NCI-H1105 (cell line): ENCODE measurements at places on chromosomes 6 and 20.

GRCh38 chr6:130838250-130838860 lies 11.1 kb downstream of the SMLR1 start:
- no peak for DNase-seq

DNA sequence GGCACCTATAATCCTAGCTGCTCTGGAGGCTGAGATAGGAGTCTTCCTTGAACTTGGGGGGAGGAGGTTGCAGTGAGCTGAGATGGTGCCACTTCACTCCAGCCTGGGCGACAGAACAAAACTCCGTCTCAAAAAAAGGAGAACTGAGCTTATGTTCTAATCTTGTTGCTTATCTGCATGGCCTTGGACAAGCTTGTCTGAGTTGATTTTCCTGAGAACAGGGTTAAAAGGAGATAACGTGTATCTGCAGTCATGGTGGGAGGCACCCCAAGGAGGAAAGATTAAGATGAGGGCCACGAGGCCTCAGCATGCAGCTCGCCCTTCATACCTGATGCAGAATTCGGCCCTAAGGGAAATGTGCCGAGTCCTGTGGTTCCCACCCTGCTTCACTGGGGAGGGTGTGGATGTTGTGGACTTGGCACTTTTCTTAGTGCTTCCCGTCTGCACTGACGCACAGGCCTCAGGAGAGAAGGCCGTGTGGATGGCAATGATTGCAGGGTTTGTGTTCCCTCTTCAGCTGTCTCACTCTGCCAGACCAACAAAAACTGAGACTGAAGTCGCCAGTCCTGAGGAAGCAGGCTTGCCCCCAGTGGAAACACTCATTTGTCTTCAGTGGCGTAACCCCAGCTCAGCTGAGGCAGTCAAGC lies 56.3 kb downstream of the EZR start:
- DNase-seq: no peak

GRCh38 chr6:44255871-44256774 lies 1.2 kb downstream of the SLC35B2 start:
- no peak for DNase-seq

DNA sequence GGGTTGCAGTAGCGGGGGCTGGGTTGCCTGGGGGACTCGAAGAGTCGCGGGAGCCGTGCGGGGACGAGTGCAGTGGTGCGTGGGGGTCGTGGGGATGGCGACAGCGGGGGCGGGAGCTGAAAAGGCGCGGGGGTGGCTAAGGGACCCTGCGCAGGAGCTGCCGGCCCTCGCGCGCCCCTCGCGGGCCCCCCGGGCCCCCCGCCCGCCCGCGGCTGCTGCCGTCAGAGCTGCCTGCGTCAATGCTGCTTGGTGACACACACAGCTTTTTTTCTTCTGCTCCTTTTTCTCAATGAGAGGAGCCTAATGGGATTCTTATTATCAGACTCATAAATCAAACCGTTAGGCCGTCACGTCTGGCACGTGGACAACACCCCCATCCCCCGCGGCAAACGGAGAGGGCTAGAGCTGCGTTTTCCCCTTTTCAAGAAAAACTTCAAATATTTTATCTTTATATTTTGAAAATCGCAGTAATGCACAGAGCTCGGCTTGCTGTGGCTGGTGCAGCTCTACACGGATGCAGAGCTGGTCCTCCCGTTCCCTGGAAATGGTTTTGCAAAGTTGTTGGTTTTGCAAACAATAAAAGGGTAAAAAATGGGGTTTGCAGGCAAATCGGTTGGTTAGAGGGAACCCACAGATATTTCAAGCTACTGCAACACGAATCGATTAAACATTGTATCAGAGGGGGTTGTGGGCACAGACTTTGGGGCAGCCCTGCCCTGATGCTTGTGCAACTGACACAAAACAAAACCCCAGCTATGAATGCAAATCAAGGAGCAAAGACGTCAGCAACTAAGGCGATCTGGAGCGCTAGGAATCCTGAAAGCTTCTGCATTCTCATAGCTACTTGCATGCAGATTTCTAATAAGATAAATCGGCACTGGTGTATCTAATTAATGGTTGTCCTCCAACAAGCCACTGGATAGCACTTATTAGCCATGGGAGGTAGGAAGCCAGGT lies 161.4 kb downstream of the TBXT start:
- DNase-seq: peak; percentile 94

GRCh38 chr6:26196846-26197635 lies 109.8 kb downstream of the HFE start:
- DNase-seq: peak; percentile 86
